Astrocyte of the hippocampus (primary cell): ENCODE measurements at places on chromosomes 12 and 14.

DNA sequence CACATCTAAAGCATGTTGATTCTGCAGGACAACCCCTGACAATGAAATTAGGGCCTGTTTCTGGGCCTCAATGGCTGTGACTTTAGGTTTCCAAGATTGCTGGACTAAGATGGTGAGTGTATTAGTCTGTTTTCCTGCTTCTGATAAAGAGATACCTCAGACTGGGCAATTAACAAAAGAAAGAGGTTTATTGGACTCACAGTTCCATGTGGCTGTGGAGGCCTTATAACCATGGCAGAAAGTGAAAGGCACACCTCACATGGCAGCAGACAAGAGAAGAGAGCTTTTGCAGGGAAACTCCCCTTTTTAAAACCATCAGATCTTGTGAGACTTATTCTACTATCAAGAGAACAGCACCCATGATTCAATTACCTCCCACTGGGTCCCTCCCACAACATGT, 10.6 kb downstream of the IL22 start:
- DNase-seq = no peak

DNA sequence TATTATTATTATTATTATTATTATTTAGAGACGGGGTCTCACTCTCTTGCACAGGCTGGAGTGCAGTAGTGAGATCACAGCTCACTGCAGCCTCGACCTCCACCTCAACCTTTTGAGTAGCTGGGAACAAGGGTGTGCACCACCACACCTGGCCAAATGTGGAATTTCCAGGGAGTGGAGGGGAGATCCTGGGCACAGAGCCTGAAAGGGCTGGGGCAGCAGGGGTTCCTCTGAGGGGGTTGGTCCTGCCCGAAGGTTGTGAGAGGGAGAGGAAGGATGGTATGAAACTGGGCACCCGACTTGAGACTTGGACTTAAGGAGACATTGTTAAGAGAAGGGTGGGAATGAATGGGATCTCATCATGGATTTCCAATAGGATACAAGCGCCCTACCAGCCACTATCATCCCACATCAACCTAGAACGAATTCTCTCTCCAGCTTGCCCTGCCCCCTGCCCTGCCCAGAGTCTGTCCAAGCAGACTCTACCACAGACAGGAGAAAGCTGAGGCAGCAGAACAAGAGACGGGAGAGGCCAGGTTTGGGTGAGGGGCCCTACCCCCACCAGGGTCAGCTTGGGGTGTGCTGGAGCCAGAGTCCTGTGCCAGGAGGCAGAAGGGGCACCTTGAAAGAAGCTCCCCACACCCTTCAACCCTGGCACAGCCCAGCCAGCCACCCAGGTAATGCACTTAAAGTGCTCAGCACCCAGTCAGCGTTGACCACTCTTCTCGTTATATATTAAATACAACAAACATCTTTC, 2.4 kb upstream of the DYNC1H1 start:
- DNase-seq = no peak

- no peak for DNase-seq
Observed at GRCh38 chr14:60594062-60594461, 55.2 kb downstream of the SIX1 start.

GRCh38 chr12:130547480-130548155, 168.5 kb downstream of the RIMBP2 start:
- no peak for DNase-seq

- no peak for DNase-seq
Observed at GRCh38 chr14:33370426-33370825, 431.7 kb downstream of the NPAS3 start.

DNA sequence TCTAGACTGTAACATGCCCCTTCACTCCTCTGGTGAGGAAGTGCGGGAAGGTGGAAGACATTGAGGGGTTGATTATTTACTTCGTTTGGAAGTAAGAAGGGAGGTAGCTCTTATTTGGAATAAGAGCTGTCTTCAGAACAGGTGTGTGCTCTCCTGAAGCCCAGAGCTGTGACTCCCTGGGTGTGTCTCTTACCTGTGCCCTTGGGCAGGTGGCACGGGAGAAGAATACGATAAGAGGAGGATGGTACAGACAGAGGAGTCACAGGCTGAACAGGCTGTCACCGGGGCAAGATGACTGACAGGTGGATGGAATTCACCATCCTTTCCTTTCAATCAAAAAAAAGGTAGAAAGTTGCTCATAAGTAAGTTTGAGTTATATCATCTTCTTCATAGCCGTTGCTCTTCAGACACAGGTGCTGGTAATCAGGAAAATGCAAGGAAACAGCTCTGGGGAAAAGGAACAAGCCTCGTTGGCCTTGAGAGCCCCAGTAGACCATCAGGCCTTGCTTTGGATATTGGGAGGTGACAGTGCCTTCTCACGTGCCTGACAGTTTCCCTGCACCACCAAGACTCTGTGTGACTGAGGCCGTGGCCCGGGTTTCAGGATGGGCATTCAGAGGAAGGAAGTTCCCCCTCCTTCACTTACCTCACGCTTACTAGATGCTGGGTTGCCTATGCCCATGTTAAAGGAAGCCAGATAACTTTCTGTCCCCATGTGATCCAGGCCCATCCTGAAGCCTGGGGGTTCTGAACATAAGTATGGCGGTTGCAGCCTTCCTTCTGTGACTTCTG, 120.4 kb downstream of the ETV6 start:
- no peak for DNase-seq

DNA sequence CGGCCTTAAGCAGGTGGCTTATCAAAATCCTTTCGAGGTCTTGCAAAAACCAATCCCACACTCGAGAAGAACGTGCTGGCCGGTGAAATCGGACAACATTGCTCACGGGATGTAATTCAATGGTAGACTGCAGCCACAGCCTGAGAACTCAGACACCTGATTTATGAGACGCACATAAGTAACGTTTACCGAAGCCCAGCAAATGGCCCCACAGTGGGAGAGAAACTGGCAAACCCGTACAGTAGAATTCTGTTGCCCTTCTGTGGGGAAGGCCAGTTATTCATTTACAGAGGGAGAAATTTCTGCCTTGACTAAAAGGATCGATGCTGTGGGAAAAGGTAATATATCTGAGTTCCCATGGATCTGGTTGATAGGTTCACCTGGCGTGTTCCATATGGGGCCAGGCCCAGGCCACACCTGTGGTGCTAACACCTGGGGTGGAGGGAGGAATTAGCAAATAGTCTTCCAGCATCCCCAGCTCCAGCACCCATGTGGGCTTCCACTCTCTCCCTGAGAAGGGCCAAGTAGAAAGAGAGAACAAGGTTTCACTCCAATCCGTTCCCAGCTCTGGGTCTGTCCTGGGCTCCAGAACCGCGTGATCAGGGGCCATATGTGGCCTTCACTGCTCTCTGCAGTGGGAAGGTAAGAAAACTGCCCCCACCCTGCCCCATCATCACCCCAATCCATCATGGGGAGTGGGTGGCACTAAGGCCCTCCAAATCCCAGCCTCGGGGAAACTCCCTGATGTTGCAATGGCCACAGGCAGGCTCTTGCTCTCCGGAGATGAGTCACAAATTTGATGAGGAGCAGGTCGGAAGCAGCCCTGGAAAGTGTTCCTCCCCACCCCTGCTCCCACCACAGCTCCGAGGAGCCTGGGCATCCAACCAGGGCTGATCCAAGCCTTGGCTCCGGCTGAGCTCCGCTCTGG, 12.7 kb downstream of the BDKRB1 start:
- DNase-seq = peak; percentile 62

- DNase-seq = no peak
Observed at GRCh38 chr12:127277882-127278281, 989.1 kb upstream of the TMEM132C start.

DNA sequence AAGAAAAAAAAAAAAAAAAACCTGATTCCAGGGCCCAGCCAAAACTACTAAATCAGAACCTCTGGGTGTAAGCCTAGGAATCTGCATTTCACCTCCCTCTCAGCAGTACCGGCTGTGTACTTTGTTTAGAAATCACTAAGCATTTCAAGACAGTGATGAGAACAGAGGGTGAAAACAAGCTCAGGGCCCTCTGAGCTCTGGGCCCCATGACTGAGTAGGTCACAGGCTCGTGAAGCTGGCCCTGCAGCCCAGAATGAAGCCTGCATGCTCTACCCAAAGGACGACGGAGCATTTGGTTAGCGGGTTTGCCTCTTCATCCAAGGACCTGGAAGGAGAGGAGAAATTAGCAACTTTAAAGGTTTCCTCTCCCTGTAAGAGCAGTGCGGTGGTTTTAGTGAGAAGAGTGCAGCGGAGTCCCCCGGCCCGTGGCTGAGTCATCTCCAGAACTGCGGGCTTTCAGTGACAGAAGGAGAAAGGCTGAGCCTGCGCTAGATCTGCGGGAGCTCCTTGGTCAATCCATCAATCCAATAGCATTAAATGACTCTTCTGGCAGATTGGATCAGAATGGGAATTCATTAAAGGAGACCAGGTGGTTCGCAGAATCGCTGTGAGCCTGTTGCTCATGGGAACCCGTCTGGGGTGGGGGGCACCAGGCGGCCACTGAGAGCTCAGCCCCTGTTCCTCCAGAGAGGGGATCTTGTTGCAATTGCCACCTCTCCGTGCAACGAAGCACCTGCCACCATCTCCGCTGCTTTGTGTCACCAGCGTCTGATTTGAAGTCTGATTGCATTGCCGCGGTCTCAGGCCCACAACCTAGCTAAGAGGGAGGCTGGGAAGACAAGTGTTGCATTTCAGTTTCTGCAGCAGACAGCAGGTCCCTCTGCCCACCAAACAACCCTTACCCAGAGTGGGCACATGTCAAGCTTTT, 7.3 kb downstream of the IL31 start:
- peak; percentile 19 for DNase-seq

- DNase-seq = peak; percentile 78
Observed at GRCh38 chr14:59342516-59343484, 122.4 kb downstream of the GPR135 start.

DNA sequence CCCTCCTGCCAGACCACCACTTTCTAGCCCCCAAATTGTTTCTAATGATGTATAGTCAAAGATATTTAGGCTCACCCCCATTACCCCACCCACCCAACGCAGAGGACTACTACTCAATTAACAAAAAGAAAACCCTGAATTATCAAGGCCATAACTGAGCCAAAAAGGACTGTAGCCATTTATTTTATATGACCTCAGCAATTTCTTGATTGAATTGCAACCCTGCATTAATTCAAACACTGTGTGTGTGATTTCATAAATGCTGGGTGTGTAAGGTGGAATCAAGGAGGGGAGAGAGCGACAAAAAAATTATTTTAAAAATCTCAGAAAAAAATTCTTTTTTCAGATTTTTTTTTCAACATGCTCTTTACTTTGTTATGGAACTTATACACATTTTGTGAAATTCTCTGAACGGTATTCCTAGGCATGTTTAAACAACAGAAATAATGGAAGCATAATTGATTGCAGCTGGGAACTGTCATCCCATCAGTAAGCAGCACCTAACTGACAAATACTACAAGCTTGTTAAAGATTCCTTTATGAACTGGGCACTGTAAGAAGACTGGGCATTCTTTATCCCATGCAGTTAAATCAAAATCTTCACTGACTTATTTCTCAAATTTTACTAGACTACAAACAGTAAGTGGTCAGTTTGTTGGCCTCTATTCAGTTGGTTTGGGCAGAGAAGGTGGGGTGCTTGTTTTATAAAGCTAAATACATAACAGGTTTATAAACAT, 179.1 kb downstream of the SOX5 start:
- DNase-seq = no peak

DNA sequence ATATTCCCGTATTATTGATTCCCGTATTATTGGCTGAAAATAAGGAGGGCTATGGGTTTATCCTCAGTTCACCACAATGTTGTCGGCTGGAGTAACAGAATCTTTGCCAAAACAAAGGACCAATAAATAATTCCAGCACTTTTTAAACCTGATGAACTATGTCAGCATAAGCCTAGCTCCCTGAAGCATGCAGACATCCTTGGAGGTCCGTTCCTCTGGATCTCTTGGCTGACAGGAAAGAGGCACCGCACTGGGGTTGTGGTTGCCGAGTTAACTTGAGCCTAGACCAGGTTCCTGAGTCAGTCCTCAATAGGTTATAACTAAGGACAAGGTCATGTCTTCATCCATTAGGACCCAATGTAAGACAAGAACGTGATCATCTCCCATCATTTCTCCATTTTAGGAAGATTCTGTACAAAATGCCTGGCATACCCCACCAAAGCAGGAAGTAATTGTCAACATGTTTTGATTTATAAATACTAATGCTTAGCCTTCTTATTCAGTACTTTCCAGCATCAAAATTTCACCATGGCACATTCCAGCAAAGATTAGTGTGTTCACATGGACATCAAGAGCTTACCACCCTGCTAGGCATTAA, 36.6 kb downstream of the NID2 start:
- DNase-seq = peak; percentile 49

DNA sequence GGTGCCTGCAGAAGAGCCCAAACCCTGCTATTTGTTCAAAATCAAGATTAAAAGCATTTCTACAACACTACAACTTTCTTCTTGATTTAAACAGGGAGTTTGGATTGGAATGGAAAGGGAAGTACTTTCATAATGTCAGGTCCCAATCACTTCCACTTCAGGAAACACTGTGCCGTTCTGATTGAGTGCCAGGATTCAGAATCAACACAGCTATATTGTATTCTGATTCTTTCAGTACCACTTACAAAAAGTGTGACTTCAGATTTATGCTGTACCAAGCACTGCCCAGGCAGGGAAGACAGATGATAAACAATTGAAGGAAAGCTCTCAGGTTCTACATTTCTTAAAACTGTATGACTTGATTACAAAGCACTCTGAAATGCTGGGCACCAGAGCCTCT, 3.2 kb downstream of the TDP1 start:
- peak; percentile 23 for DNase-seq

DNA sequence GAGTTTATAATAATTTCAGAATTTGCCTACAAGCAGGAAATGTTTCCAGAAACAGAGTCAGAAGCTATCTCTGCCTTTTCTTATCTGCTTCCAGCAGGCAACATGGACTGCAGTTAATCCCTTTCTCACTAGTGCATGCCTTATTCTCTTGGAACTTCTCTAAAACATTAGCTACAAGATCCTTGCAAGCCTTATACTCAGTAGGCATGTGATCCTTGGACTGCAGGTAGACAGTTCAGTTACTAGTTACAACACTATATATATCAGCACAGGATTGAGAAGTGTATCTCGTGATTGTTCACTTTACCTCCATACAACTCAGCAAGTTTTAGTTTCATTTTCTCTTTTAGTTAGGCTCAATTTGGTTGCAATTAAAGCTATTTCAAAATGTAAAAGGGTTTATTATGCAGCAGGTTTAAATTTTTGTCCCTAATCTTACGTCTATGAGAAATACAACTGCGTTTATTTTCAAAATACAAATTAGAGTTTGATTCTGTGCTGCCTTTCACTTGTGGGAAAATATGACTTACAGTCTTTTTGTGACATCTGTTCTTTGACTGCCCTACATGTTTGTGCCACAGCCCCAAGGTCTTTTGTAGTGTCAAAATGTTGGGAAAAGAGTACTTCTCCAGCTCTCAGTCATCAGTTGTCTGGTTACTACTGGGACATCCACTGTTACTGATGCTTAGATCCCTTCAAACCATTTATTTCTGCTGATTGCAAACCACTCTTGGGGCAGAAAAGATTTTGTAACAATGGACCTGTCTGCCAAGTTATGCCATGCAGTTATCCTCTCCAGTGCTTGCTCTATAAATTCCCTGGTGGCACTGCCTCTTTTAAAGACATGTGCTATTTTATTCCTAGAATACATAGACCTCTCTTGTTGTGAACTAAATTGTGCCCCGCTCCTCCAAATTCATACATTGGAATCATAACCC, 709.0 kb upstream of the FOXG1 start:
- peak; percentile 9 for DNase-seq

- DNase-seq = no peak
Observed at GRCh38 chr12:6250343-6250742, 50.1 kb downstream of the CD9 start.
